ENCODE measurements at places on chromosomes 1 and 21.

GRCh38 chr1:200346700-200347099 lies 63.1 kb downstream of the ZNF281 start:
- DNase-seq, result no peak

GRCh38 chr1:7429290-7429689 lies 341.8 kb upstream of the VAMP3 start:
- no peak for DNase-seq

DNA sequence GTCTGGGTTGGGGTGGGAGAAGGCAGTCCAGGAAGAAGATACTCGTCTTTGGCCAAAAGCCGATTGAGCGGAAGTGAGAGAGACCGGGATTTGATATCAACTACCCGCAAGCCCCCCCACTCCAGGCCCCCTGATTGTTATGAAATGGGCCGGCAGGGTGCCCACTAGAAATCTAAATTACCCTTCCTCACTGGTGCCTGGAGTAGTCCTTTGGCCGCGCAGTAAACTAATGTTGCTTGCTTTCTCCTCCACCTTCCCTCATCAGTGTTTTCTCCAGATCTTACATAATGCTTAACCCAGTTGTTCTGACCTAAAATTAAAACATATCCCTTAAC lies 119.2 kb upstream of the BARHL2 start:
- no peak for DNase-seq

DNA sequence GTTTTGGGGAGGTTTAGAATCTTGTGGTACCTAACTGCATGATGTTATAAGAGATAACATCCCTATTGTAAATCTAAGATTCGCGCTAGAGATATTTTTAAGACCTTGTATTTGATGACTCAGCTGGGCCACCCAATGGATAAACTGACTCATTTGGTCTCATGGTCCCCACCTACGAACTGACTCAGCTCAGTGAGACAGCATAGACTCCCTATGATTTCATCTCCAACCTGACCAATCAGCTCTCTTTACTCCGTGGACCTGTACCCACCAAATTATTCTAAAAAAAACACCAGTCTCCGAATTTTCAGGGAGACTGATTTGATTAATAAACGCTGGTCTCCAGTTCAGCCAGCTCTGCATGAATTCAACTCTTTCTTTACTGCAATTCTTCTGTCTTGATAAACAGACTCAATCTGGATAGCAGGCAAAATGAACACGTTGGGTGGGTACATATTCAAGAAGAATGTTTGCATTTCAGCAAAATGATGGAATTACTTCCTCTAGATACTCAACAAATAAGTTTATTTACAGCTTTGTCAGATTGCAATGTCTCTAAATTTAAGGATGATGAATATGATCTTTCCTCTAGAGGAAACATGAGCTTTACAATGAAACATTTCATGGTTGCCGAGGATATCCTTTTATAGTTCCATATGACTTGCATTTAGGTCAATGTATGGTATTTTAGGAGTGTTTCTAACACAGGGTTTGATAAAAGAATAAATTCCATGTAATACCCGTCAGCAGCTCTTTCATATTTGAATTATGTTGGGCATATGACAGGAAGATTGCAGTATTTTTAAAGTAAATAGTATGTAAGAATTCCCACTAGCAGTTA lies 516.6 kb upstream of the RGS18 start:
- DNase-seq, result no peak

- DNase-seq, result no peak
These were observed 544.9 kb upstream of the NEGR1 start for GRCh38 chr1:72827278-72827677.

- no peak for DNase-seq
These were observed 28.2 kb upstream of the KHDRBS1 start for GRCh38 chr1:31985430-31985829.

- no peak for DNase-seq
These were observed 147.6 kb downstream of the RHOU start for GRCh38 chr1:228882771-228883450.

DNA sequence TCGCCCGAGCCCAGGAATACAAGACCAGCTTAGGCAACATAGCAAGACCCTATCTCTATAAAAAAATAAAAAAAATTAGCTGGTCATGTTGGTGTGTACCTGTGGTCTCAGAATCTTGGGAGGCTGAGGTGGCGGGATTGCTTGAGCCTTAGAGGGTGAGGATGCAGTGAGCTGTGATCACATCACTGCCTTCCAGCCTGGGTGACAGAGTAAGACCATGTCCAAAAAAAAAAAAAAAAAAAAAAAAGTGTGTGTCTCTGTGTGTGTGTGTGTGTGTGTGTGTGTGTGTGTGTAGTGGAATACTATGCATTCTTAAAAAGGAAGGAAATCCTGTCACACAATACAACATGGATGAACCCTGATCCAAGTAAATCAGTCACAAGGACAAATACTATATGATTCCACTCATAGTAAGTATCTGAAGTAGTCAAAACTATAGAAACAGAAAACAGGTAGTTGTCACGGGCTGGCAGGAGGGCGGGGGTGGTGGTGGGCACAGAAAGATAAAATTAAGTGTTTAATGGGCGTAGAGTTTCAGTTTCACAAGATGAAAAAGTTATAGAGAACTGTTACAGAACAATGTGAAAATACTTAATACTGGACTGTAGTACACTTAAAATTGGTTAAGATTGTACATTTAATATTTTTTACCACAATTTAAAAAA lies 47.8 kb downstream of the SELENOF start:
- no peak for DNase-seq

- DNase-seq, result no peak
These were observed 27.5 kb upstream of the H6PD start for GRCh38 chr1:9207086-9207485.

DNA sequence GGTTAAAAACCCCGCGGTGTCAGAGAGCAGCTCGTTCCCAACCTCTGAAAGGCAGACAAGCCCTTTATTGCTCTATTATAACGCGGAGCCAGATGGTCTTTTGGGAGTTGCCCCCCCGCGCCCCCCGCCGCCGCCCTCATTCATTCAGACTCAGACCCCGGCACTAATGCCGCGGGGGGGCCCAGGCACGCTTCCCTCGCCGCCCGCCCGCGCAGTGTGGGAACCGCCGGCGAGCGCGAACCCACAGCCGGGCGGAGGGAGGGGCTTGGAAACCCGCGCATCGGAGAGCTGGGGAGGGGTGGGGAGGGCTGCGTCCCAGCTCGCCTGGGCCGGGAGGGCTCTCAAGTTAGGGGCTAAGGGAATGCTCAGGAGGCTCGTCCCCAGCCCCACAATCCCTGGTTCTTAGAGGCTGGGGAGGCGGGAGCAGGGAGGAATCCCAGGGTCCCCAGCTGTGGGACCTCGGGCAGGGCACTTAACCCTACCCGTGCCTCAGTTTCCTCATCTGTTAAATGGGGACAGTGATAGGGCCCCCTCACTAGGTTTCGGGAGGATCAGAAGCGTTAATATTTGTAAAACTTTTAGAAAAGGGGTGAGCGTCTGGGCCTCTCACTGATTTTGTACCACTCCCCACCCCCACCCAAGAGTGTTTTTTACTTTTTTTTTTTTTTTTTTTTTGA lies 10.9 kb upstream of the HES5 start:
- DNase-seq, result no peak

DNA sequence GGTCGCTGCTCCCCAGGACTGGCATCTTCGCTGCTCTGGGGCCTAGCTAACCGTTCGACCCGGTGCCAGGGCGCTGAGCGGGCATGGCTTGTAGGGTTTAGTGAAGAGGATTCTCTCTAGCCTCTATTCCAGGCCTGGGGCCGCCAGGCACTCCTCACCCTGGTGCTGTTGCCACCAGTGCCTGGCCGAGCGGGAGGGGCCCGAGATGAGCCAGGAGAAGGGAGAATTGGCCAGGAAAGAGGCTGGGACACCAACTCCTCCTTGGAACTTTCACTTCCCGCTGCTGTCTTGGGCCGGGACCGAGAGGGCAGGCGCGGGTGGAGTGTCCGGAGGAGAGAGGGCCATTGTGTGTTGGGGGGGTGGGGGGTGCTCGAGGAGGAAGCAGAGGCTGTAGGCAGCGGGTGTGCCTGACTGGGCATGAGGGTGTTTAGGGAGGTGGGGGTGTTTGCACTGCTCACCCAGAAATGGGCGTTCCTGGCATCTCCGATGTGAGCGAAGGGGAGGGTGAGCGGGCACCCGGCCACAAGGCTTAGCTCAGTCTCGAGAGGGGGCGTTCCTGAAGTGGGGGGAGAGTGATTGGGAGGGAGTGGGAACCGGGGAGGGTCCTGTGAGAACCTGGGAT lies 772 bp downstream of the ADAM15 start:
- DNase-seq, result no peak

GRCh38 chr1:113747376-113747775 lies 11.9 kb downstream of the PHTF1 start:
- DNase-seq, result no peak

DNA sequence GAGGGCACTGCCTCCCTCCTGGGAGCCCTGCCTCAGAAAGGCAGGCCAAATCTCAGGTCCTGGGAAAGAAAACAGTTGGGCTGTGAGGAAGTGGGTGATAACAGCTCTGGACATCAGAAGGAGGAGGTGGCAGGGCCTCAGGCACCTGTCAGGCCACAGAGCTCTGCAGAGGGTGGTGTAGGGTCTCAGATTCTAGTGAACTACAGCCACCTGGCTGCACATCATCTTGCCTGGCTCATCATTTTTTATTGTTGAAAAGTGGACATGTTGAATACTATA lies 15.3 kb upstream of the ZNF678 start:
- no peak for DNase-seq

DNA sequence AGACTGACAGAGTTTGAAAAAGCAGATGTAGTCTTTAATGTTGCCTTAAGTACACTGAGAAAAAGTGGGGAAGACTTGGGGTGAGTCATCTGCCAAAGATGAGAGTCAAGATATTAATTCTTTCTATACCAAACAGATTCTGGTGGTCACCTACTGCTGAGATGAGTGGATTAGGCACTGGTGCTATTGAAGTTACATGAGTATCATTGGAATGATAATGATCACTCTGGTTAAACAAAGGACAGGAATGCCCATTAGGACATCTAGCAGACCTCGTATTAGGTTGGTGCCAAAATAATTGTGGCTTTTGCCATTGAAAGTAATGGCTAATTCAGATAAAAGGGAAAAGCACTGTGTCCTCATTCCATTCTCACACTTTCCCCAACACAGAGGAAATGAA lies 1588.9 kb downstream of the KCNT2 start:
- no peak for DNase-seq

DNA sequence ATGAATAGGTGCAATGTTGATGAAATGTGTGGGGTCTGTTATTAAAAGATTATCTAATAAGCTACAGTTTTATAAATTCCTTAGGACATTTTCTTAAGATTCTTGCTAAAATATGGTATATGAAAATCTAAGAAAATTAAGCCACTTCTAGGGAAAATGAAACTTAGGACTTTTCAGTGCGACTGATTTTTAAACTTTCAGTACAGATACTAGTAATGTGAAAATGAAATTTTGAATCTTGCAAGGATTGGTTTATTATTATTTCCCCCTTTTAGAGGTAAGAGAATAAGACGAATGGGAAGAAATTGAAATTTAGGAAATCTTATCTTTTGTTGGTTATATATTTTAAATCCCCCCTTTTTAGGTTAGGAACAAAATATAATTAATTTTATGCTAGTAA lies 16.4 kb downstream of the CAPZA1 start:
- DNase-seq, result no peak

DNA sequence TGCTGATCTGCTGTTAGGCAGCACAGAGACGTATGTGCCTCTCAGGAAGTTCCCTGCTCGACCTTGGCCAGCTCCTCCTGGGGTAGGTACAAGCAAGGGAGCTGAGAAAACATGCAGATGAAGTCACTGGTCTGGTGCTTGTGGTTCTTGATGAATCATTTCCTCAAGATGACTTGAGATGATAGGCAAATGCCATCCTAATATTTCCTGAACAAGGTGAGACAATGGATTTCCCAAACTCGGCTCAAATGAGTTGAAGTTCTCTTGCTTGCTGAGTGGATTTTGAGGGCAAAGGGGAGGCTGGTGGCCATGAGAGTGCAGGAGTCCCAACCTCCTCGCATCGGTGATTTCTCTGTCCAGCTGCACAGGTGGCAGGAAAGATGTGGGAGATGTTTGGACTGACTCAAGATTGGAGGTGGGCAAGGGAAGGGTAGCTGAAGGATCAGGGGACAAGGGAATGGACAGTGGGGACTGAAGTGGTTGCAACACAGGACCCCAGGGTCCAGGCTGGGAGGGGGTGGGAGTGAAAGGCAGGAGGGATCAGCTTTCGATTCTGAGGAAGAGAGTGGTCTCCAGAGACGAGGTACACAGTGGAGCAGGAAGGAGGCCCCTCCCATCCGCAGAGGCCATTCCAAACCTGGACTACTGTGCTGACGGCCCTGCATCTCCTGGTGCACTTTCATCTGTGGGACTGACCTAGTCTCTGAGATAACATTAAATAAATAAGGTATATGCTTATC lies 63.9 kb downstream of the CAPN2 start:
- DNase-seq, result no peak

DNA sequence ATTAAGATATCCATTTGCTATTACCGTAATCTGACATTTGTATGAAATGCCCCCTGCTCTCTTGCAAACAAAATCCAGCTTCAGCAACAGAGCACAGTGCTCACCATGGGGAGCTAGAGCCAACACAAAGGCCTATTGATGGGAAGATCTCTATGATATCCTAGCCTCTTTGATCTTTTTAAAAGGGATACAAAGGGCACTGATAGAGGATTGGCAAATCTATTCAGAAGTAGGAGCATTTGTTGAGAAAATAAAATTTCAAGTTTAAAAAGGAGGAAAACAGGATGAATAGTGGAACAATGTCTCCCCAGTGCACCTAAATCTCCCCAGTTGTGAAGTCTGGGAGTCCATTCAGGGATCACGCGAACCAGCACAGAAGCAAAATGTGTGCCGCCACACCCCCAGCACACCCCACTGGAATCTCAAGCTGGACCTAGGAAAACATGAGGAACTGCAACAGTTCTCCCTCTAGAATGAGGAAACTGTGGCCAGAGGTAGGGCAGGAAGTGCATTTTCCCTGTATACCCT lies 32.2 kb downstream of the MRAP start:
- no peak for DNase-seq

- no peak for DNase-seq
These were observed 70.1 kb upstream of the CASZ1 start for GRCh38 chr1:10866321-10867093.

GRCh38 chr1:156727492-156727891 lies 777 bp upstream of the METTL25B start:
- no peak for DNase-seq

DNA sequence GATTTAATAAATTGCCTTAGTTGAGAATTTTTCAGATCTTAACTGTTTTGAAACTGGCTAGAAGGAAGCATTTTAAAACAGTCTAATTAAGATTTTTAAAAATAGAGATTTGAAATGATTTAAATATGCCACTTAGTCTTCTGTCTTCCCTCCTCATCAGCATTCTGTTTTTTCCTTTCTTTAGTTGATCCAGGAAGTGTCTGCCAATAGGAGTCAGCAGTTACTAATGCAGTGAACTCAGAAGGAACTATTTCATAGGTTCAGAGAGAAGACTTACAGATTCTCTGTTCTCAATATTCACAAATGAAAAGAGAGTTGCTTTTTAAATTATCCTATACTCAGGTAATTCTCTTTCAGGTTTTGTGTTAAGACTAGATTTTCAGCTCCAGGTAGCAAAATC lies 84.5 kb downstream of the RPS6KC1 start:
- no peak for DNase-seq

- no peak for DNase-seq
These were observed 39.1 kb downstream of the TDRD5 start for GRCh38 chr1:179630719-179631118.
